ENCODE measurements at places on chromosomes 5 and 9.

DNA sequence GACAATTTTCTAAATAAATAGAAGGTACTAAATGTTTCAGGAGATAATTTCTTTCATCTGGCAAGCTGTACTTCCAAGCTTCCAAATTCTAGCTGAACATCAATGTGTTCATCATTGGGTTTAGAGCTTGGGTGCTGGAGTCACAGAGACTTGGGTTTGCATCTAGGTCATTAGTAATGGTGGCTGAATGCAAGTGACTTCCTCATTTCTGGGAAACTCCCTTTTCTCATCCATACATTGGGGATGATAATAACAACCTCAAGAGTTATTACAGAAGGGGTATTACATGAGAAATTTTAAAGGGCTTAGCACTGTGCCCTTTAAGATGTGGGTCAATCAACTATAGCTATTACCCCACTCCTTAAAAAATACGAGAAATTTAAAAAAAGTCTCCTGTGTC lies 41.1 kb upstream of the KLF4 start:
- DNase-seq: no peak

- DNase-seq: no peak
Measured at GRCh38 chr5:33848554-33848953, 43.2 kb downstream of the ADAMTS12 start.

- DNase-seq: no peak
Measured at GRCh38 chr5:174745590-174746103, 21.3 kb downstream of the MSX2 start.

DNA sequence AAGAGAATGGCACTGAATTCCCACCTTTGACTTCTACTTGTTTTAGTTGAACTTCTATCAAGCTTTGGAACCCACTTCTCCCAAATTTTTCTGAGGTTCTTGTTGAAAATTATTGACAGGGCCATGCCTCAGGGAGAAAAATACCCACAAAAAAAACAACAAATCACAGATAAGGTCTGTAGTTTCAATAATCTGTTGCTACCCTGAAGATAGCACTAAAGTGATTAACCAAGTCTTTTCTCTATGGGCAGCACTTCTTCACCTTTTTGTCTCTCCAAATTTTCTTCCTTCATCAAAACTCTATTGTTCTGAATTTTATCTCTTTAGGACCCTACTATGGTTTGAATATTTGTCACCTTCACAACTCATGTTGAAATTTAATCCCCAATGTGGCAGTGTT lies 154.3 kb upstream of the FGF10 start:
- no peak for DNase-seq

- no peak for DNase-seq
Measured at GRCh38 chr5:66519626-66520025, 76.6 kb upstream of the MAST4 start.

GRCh38 chr5:93158841-93159240 lies 422.2 kb downstream of the NR2F1-AS1 start:
- no peak for DNase-seq

DNA sequence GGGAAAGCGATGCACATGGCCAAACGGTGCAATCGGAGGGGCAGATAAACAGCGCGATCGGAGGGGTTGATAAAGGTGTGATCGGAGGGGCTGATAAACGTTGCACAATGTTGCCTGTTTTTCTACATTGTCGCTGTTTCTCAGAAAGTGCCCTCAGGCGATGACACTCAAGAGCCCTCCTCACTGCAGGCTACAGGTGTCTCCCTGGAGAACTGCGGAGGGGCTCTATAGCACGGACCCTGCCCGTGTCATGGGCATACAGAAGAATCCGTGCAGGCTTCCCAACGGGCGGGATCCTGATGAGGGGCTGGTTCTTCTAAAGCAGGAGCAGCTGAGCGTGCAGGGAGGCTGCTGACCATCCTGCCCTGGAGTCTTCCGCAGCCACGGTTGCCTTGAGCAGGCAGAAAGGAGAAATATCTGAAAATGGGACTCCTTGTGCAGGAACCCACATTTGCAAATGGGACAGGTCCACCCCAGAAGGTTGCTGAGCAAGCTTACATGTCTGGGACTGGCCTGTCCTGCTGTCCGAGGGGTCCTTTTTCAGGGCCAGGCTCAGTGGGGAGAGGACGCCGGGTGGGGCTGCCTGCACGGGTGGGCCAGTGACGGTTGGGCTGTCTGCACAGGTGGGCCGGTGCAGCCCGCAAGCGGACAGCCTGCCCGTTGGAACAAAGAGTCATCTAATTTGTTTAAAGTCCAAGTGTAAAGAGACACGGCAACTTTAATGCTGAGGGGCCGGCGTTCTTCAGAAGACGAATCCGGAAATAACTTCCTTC lies 25.1 kb upstream of the LPCAT1 start:
- DNase-seq: no peak

- DNase-seq: no peak
Measured at GRCh38 chr9:113912816-113913215, 36.7 kb downstream of the ZNF618 start.

- no peak for DNase-seq
Measured at GRCh38 chr9:33884856-33885701, 68.1 kb downstream of the UBE2R2 start.

DNA sequence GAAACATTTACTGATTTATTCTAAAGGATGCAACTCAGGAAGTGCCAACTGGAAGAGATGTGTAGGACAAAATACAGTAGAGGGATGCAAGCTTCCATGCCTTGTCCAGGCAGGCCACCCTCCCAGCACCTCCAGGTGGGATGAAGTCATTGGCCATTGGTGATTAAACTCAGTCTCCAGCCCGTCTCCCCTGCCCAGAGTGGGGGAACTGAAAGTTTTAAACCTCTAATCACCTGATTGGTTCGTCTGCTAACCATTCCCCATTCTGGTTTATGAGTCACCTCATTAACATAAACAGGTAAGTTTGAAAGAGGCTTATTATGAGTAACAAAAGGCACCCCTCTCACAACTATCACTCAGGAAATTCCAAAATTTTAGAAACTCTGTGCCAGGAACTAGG lies 8.1 kb downstream of the TNFAIP8 start:
- no peak for DNase-seq

Measured in H54 (cell line).